ENCODE measurements at places on chromosomes 1 and 21.

DNA sequence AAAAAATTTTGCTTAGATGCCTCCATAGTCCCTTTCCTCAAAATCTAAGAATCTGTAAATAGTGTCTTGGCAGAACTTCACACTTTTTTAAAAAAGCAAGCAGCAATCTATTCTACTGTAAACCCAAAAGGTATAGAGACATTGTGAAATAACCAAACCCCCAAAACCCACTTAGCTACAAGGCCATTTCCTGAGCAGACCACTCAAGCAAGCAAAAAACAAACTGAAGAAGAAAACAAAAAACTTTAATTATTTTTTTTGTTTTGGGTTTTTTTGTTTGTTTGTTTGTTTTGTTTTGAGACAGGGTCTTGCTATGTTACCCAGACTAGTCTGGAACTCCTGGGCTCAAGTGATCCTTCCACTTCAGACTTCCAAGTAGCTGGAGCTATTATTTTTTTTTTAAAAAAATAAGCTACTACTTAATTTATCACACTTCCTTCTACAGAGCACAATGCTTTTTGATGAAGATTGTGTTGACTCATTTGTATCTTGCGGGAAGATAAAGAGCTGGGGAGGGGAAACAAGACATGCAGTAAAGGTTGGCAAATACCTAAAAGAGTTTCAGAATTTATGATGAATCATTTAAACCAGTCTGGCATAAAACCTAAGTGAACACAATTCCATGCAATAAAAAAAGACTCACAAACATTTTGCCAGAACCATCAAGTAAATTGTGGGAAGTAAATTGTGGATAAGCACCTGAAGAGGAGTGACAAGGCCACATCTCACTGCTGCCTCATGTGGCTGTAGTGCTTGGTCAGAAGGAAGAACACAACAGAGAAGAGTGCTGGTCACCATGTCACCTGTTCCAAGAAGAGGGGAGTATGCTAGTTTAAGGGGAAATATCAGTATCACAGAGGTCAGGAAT lies 2.7 kb upstream of the PTPN22 start:
- DNase-seq, result no peak

DNA sequence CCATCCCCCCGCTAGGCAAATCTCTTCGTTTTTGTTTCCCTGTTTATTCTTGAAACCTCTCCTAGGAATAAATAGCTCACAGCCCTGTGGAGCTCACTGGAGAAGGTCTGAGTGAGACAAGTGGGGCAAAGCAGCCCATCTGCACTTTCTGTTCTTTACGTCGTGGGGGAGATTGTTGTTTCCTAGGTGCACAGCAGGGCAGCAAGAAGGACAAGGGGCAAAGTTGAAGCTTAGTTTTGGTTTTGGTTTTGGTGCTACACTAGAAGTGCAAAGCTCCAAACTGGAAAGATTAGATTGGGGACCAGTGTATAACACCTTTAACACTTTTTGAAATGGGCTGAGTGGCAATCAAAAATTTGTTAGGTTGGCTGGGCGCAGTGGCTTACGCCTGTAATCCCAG lies 76.6 kb downstream of the GPR88 start:
- no peak for DNase-seq

- DNase-seq, result no peak
These were observed 484.3 kb downstream of the LMO4 start for GRCh38 chr1:87812871-87813577.

GRCh38 chr1:96845464-96845863 lies 123.9 kb downstream of the PTBP2 start:
- DNase-seq, result no peak

DNA sequence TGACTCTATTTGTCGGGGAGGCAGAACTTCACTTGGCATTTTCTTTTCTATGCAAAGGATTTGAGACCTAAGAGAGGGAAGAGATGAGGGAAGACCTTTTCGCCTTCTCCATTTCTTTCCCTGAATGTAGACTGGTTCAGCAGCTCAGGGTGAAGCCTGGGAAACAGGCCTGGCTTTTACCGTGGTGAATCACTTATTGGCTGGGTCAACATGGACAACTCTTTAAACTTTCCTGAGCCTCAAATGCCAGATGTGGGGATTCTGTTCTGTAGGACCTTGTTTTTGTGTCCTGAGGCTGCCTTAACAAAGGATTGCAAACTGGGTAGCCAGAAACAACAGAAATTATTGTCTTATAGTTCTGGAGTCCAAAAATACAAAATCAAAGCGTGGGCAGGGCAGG lies 455.8 kb upstream of the VAMP3 start:
- DNase-seq, result no peak

- no peak for DNase-seq
These were observed 32.2 kb downstream of the VASH2 start for GRCh38 chr1:212982430-212983152.

DNA sequence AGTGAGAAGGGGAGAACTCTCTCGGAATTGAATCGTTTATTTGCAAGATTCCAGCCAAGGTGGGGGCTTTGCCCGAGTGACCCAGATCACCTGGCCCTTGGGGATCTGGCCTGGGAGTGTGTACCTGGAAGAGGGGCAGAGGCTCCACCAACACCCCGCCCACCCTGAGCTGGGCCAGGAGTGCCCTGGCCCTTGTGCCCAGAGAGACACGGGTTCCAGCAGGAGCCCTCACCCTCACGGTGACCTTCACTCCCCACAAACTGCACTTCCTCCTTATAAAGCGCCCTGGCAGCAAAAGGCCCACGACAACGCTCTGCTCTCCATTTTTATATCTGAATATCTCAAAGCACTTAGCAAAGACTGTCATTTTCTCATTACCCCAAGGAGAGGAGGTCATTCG lies 16.6 kb downstream of the CASZ1 start:
- no peak for DNase-seq

Data from eye (tissue), 1 donor.